Fibroblast of skin of back (primary cell): ENCODE measurements at places on chromosomes 3 and 15.
A peak's percentile ranks its signal among the peaks of the same experiment; 100 is the strongest.

DNA sequence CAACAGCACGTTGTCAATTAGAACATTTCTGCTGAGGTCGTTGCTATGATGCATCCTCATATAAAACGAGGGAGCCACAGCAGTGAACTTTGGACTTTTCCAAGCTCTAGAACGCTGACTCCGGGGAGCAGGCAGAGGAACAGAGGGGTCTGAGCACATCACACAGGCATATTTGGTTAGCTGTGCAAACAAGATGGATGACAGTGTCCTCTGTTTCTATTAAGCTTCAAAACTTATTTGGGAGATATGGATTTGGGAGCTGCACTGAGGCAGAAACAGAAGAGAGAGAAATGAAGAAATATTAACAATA lies 278.0 kb upstream of the TBL1XR1 start:
- no peak for DNase-seq

- DNase-seq: no peak
Measured at GRCh38 chr3:73431183-73431900, 193.4 kb downstream of the PDZRN3 start.

- DNase-seq: peak; percentile 5
Measured at GRCh38 chr3:150830094-150830681, 67.2 kb upstream of the SIAH2 start.

- no peak for DNase-seq
Measured at GRCh38 chr3:15977598-15978232, 179.9 kb upstream of the ANKRD28 start.

GRCh38 chr3:152469248-152470025 lies 200.7 kb downstream of the MBNL1 start:
- DNase-seq: no peak

GRCh38 chr3:101781166-101781565 lies 2.2 kb downstream of the NXPE3 start:
- DNase-seq: peak; percentile 41

GRCh38 chr3:27570421-27571106 lies 86.4 kb upstream of the SLC4A7 start:
- peak; percentile 65 for DNase-seq

DNA sequence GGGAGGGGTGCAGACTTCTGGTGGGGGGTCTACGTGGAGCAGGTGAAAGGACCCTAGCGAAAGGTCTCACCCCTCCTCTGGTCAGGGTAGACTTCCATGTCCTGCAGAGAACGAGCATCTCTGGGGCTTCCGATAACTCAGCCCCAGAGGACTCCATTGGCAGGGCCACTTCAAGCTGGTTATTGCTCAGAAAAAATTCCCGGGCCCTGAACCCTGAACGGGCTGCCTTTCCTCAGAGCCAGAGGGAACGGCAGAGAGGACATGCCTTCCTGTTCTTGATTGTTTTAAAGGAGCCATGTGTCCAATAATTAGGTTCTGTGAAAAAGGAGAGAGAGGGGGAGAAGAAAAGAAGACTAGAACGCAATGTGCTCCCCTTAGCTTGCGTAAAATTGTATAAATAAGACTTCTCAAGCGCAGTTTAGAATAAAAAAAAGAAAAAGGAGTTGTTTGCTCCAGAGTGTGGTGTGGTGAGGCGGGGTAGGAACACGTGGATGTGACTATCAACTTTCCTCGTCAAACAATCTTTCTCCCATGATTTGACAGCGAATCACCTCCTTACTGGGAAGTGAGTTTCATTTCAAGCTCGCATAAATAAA lies 193.4 kb upstream of the UBE2E1 start:
- DNase-seq: peak; percentile 74

DNA sequence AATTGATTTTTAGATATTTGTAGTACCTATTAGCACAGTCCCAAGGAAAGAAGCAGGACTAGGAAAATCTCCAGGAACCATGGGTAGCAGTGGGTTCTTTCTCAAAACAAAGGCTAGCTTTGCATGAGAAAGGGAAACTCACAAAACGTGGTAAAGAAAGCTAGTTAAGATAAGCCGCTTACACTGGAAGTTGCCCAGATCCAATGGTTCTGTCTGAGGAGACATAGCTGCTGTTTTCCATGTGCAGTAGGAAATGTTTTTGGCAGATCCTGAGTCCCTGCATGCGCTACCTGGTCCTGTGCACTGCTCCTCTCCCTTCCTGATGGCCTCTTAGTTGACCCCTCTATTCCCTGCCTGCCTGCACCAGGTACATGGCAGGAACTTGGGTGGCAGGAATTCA lies 60.4 kb downstream of the TFG start:
- DNase-seq: no peak

DNA sequence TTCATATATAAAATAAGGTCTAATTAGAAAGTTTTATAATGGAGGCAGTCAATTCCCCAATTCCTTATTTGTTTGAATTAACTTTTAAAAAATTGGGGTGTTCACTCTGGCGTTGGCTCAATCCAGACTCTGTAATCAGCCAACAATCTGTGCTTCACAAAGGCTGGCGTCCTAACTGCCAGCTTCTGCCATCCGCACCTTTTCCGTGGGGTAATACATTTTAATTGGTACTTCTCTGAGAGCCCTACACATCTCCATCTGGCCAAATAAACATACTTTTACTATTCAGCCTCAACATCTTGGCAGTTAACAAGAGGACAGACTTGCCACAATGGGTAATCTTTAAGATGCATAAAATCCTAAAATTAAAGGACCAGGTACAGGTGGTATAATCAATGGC lies 125.2 kb upstream of the CCNL1 start:
- no peak for DNase-seq

DNA sequence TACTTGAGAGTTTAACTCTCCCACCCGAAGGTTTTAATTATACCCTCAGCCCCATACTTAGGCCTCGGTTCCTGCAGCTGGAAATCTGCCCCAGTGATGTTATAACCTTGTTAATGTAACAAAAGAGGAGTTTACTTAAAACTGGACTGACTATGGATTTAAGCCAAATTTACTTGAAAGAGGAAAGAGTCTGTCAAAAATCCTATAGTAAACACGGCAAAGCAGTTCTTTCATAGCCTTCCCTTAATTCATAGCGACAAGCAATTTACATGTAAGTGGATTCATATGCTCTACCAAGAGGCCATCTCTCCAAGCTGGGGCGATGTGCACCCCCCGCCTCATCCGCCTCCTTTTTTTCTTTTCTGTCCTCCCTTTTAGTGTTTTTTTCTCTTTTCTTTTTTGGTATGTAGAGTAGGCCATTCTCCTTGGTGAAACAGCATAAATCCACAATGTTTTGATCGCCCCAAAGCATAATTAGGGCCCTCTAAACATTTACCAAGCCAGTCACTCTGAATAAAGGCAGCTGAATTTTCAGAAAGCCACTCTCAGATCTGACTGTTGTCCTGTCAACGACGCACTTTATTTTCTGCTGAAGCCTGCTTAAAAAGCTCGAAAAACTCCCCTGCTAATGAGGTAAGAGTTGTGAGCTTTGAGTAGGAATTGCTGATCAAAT lies 373.1 kb upstream of the WNT5A start:
- no peak for DNase-seq

- DNase-seq: no peak
Measured at GRCh38 chr3:47151836-47152235, 12.1 kb downstream of the SETD2 start.

- DNase-seq: peak; percentile 49
Measured at GRCh38 chr3:174398761-174399160, 460.4 kb upstream of the NAALADL2 start.

GRCh38 chr3:184633237-184633579 lies 71.6 kb downstream of the EPHB3 start:
- no peak for DNase-seq

- DNase-seq: peak; percentile 60
Measured at GRCh38 chr15:68552344-68552743, 26.4 kb upstream of the CORO2B start.

DNA sequence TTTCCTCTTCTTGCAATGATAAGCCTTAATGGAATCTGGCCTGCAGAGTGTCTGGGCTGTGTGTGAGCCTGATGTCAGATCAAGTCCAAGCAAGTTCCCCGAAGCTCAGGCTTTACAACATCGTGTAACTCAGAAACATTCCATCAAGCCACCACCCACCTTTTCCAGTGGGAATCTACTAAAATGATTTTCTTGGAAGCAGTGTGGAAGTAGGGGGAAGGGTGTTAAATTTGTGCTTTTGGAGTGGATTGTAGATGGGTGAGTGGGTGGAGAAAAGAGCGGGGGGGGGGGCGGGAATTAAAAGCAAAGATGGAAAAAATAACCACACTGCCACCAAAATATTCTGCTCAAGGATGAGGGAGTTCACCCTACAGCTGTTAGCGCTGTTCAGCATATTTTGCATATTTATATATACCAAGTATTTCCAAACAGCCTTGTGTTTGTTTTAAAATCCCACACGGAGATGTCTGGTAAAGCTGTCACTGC lies 53.6 kb downstream of the VGLL3 start:
- peak; percentile 98 for DNase-seq

DNA sequence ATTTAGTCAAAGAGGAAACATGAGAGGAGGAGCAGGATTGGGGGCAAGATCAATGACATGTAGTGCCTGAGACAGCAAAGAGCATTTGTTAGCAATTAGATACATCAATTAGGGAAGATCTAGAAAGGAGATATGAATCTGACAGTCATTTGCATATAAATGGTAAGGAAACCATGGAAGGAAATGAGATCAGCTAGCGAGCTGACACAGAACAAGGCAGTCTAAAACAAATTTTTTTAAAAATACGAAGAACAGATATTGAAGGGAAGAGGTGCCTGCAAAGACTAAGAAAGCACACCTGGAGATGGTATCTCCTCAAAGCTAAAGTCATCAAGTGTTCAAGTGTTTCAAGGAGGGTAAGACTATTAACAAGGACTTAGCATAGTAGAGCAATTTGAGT lies 4.6 kb downstream of the EPM2AIP1 start:
- no peak for DNase-seq

GRCh38 chr3:46868287-46868686 lies 5.0 kb upstream of the MYL3 start:
- no peak for DNase-seq

DNA sequence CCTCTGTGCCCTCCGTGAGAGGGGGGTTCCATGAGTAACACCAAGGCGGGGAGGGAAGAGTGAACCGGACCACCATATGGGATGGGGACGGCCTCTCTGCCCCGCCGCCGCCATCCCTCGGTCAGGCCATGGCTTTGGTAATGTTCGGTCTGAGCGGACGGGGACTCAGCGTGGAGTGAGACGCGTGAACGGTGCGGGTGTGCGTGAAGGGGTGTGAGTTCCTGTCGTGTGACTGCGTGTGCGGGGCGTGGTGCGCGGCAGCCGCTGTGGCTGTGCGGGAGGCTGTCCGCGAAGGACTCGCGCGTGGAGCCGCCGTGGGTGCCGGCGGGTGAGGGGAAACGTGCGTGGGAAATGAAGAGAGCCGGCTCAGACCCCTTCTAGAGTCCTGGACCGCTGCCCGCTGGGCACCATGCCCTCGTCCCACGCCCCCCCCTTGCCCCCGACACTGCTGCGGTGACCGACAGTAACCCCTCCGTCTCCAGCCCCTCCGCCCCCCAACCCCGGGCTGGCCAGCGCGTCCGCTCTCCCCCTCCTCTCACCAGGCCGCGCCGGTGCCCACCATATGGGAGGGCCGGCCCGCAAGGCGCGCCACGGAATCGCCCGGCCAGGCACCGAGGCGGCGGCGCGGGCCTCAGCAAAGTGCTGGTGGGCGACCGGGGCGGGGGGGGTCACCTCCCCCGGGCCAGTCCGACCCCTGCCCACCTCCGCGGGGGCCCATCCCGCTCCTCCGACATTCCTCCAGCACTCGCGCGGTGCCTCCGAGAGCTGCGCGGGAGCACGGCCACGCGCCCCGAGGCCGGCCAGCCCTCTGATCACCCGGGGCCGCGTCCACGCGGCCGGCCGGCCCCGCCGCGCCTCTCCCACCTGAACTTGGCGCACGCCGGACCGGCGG lies 589 bp downstream of the KLF15 start:
- DNase-seq: no peak

DNA sequence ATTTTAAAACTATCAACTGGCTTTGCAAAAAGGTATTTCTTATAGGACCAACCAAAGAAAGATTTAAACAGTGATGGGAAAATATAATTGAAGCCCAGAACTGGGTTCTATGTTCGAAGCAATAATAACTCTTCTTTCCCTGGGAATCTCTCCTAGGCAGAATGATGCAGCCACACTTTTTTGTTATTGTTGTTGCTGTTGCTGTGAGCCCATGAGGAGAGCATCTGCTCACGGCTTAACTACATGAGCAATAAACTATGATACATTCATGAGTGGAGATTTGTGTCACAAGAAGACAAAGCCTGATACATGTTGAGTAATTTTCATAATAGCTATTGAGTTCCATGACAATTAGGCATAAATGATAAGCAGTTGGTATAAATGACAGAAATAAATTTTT lies 80.5 kb downstream of the CRTC3 start:
- peak; percentile 63 for DNase-seq

DNA sequence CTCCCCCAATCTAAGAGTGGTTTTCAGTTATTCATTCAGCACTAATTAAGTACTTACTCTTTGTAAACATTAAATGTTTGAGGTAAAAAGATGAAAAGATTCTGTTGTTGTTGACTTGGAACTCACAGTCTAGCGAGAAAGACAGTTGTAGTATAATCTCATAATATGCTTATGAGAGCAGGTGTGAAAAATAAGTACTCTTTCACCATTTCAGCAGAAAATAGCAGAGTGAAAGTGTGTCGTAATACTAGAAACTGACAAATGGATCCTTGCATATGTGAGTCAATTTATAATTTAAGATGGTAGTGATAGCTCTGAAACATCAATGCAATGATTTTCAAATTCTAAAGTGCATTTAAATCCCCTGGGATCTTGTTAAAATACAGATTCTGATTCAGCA lies 618.8 kb upstream of the CCDC54 start:
- DNase-seq: no peak

GRCh38 chr3:55000546-55000945 lies 72.7 kb upstream of the LRTM1 start:
- peak; percentile 92 for DNase-seq

- DNase-seq: no peak
Measured at GRCh38 chr3:194439881-194440550, 41.0 kb upstream of the GP5 start.

GRCh38 chr15:99475754-99476412 lies 89.9 kb upstream of the MEF2A start:
- no peak for DNase-seq

GRCh38 chr15:63192619-63193206 lies 3.3 kb downstream of the RAB8B start:
- no peak for DNase-seq

DNA sequence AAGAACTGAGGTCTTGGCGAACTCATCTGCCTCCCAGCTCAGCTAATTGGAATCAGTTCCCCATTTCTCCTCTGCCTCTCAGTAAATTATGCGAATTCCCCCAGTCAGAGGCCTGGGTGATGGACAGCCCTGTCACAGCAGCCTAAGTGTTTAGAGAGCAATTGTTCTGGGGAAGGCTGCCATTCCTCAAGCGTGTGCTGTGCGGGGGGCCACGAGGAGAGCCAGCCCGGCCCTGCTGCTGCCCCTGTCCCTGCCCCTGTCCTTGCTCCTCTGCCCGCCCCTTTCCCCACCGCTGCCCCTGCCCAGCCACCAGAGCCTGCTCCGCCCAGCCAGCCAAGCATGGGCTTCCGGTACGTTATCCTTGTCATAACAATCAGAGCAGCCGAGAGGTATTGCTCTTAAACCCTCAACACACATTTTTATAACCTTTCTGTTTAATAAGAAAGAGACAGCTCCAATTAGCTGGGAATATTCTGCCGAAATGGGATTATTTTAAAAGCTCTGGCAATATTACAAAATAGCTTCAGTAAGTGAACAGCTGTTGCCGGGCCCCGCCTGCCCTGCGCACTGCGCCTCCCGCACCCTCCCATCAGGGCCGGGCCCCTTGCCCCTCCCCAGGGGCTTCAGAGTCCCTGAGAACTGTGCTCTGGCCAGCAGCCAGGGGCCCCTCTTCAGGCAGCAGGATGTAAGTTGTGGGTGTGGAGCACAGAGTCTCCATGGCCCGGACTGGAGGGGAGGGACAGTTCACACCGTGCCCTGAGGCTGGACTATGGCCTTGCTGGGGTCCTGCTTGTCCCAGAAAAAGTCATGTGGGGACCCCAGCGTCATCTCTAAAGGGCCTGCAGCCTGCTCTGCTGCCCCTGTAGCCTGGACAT lies 12.4 kb upstream of the CACNA2D2 start:
- peak; percentile 35 for DNase-seq
